ENCODE measurements at places on chromosomes 16 and 17.
A peak's percentile ranks its signal among the peaks of the same experiment; 100 is the strongest.

DNA sequence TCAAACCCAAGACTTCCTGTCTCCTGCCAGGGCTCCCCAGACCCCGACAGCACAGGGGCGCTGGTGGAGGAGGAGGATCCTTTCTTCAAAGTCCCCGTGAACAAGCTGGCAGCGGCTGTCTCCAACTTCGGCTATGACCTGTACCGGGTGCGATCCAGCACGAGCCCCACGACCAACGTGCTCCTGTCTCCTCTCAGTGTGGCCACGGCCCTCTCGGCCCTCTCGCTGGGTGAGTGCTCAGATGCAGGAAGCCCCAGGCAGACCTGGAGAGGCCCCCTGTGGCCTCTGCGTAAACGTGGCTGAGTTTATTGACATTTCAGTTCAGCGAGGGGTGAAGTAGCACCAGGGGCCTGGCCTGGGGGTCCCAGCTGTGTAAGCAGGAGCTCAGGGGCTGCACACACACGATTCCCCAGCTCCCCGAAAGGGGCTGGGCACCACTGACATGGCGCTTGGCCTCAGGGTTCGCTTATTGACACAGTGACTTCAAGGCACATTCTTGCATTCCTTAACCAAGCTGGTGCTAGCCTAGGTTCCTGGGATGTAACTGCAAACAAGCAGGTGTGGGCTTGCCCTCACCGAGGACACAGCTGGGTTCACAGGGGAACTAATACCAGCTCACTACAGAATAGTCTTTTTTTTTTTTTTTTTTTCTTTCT is 8.1 kb downstream of the SERPINF1 start:
- DNase-seq: no peak

GRCh38 chr16:28858421-28858820 is 5.2 kb upstream of the SH2B1 start:
- DNase-seq: no peak

DNA sequence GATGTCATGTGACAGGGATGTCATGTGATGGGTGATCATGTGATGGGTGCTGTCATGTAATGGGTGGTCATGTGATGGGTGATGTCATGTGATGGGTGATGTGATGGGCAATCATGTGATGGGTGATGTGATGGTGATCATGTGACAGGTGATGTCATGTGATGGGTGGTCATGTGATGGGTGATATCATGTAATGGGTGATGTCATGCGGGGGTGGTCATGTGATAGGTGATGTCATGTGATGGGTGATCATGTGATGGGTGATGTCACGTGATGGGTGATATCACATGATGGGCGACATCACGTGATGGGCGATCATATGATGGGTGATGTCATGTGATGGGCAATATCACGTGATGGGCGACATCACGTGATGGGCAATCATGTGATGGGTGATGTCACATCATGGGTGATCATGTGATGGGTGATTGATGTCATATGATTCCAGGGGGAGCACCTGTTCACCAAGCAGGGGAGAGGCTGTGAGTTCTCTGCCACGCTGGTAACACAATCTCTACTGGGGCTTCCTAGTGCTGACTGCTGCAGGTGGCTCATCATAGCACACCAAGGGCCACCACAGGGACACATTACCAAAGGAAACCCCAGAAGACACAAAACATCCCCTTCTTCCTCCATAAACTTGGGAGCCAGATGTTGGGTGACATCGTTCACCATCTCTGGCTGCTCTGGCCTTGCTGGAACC is 16.5 kb downstream of the CD300LB start:
- DNase-seq: peak; percentile 40

GRCh38 chr16:6377956-6378355 is 954.7 kb upstream of the RBFOX1 start:
- no peak for DNase-seq

DNA sequence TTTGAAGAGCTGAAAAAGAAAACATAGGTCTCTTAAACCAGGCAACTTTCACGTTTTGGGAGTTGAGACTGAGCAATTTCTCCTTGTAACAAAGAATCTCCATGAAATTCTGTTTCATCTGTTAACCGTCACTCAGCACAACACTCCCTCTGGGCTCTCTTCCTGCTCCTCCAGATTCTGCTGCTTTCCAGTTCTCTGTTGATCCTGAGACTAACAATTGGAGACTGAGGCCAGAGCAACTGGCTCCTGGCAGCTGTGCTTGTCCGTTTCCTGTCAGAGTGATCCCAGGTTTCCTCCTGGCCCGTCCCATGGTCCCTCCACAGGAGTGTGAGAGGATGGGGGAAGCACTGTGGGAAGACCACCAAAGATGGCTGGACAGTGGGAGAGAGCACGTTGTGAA is 32.5 kb downstream of the IST1 start:
- DNase-seq: no peak

DNA sequence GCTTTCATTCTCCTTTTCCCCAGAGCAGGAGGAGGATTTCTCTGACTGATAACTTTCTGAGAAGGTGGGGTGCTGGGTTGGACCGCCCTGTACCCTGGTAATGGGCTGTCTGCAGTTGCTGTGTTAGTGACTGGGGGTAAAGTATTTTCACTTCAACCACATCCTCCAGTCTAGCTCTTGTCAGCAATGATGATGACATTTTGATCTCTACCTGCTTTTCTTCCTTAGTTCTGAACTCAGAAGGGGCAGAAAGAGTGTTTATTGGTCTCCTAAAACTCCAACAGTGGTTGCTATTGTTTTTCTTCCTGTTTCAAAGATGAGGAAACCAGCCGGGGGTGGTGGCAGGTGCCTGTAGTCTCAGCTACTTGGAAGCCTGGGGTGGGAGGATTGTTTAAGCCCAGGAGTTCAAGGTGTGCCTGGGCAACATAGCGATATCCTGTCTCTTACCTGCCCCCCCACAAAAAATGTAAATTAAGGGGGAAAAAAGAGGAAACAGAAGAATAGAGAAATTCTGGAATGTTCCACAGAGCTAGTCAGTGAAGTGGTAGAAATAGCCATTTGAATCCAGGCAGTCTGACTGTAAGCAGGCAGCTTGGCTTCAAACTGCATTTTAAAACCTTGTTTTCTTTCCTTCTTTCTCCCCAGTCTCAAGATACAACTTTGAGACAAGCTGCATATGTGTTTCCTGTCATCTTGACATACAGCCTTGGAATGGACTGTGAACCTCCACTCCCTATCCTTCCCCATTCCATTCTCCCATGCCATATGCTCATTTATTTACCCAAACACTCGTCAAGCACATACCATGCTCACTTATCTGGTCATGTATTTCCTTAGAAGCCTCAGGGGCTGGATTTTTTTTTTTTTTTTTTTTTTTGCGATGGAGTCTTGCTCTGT is 3.3 kb upstream of the N4BP1 start:
- no peak for DNase-seq

DNA sequence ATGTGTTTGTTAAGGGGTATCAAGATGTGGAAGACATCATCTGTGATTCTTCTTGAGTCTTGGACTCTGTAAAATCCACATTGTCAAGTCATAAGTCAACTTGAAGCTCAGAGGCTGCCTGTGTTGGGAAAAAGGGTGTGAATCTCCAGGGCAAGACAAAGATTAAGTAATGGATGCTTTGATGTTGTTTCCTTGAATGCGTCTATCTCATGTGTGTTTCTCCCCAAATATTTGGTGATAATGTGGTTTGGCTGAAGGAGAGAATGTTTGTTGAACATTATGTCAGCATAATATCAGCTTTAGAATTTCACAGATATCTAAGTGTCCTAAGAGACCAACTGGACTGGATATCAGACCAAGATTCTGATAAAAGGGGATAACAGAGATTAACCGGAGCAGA is 24.1 kb upstream of the KCNJ16 start:
- DNase-seq: no peak

GRCh38 chr17:74380086-74380958 is 13.0 kb downstream of the GPR142 start:
- no peak for DNase-seq

GRCh38 chr17:56870081-56870651 is 36.2 kb downstream of the DGKE start:
- DNase-seq: no peak

- DNase-seq: peak; percentile 8
These were observed 137.5 kb downstream of the CCDC182 start for GRCh38 chr17:57607553-57608120.

DNA sequence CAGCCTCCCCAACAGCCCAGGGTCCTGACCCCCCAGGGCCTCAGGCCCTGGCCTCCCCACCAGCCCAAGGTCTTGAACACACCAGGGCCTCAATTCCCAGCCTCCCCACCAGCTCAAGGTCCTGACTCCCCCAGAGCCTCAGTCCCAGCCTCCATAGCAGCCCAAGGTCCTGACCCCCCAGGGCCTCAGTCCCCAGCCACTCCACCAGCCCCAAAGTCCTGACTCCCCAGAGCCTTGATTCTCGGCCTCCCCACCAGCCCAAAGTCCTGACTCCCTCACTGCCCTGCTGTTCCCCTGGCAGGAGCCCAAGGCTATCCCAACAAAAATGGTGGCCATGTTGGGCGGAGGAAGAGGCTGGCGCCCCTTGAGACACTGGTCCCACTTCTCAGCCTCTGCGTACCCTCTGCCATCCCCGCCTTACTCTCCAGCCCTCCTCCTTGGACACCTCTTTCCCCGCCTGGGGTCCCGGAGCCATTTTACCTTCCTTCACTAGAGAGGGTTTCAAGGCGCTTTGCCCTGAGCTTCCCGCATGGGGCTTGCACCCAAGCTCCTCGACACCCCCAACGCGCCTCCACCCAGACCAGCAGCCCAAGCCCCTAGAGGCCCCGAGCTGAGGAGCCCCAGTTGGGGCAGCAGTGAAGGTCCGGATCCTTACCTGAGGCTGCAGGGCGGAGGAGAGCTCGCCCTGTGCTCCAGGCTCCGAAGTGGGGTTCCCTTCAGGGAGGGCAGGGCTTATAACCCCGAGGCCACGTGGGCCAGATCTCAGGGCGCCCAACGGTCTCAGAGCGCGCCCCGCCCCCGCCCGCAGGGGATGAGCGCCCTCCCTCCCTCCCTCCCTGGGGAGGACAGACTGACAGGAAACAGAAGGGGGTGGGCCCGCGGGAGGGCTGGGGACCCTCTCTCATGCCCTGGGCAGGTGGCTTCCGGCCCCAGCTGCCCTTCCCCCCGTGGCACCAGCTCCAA is 3.5 kb upstream of the TSPOAP1 start:
- DNase-seq: no peak

GRCh38 chr16:77946823-77947222 is 75.5 kb upstream of the CLEC3A start:
- no peak for DNase-seq

DNA sequence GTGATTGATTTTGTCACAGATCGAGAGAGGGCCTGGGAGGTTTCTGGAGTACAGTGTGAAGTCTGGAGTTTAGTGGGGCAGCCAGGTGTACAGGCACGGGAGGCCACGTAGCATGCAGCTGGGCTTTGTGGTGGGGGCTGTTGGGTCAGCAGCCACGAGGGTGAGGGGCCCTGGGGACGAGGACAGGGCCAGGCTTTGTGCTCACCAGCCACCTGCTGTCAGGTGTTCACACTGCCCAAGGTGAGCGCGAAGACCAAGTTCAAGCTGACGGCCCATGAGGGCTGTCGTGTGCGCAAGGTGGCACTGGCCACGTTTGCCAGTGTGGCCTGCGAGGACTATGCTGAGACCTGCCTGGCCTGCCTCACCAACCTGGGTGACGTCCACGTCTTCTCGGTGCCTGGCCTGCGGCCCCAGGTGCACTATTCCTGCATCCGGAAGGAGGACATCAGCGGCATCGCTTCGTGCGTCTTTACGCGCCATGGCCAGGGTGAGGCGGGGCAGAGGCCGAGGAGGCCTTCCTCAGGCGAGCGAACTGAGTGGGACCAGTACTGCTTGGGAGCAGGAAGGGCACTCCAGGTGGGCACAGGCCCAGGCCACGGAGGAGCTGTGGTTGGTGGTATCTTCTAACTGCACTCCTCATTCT is 15.9 kb downstream of the LLGL1 start:
- DNase-seq: no peak

All from RKO (cell line).